ENCODE measurements at places on chromosomes 2 and 18.

GRCh38 chr2:224893848-224894247, 148.4 kb downstream of the DOCK10 start:
- DNase-seq = no peak

DNA sequence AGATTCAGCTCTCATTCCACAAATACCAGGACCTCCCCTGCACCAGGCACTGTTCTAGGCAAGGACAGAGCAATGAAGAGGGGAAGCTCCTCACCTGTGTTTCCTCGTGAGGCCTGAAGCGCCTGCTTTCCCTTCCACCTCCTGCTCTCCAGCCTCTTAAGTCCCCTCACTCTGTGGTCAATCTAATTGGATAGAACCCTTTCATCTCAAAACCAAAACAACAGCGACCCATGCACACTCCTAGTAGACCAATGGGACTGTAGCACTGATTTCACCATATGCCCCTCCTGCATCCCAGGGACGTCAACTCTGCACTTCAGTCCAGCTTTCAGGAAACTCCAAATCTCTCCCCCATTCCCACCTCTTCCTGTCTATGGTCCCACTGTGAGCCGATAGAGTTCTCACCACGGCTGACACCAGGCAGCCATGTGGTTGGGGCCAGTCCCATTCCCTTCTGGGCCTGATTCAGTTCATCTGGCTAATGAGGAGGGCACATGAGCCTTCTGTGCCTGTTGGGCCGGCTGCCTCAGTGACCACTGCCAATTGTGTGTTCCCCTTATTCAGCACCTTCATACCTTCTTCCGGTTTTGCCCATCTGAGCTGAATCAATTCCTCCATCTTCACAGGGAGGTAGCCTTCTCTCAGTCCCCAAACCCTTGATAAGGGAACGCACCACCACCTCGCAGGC, 33.3 kb upstream of the MAT2A start:
- no peak for DNase-seq

DNA sequence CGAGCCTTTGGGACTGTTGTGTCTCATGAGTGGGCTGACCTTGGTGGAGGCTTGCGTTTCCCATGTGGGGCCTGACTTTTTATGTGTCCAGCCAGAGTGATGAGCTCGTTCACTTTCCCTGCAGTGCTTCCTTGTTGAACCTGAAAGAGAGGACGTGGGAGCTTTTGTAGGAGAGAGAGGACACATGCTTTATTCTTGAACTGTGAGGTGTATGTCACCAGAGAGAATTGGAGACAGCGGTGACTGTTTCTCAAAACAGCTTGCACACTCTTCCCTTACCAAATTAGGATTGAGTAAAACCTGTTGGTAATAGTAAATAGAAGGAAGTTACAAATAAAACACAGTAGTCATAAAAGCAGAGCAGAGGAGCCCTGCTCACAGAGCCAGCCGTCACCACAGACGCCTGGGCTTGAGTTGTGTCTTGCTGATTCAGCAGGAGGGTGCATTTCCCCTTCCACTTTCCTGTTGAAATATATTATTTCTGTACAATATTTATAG, 60.7 kb downstream of the INPP4A start:
- no peak for DNase-seq

DNA sequence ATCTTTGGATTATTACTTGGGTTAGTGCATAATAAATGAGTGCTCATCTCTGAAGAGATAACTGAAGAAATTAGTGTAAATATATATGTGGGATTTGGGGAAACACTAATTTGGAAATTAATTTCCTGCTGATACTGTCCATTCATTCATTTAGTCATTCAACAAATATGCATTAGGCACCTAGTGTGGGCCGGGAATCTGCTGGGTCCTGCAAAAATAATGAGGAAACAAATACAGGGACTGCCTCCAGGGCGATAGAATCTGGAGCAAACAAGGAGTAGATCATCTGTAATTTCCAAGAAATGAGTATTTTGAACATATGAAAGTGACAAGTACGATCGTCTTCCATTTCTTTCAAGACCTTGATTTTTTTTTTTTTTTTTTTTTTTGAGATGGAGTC, 203.7 kb upstream of the LYPD1 start:
- DNase-seq = no peak

- DNase-seq = no peak
Observed at GRCh38 chr2:10276481-10277292, 26.0 kb upstream of the HPCAL1 start.

- DNase-seq = no peak
Observed at GRCh38 chr2:105903051-105903674, 158.5 kb downstream of the NCK2 start.

DNA sequence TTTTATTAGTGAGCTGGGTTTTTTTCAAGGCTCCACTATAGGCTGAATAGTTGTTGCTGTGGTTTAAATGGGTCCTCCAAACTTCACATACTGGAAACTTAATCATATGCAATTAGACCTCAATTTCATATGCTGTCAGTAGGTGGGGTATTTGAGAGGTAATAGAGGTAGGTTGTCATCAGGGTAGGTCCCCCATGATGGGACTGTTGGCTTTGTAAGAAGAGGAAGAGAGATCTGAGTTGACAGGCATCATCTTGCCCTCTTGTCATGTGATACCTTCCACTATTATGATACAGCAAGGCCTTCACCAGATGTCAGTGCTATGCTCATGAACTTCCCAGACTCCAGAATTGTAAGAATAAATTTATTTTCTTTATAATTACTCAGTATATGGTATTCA, 819.4 kb downstream of the LRP1B start:
- DNase-seq = no peak

DNA sequence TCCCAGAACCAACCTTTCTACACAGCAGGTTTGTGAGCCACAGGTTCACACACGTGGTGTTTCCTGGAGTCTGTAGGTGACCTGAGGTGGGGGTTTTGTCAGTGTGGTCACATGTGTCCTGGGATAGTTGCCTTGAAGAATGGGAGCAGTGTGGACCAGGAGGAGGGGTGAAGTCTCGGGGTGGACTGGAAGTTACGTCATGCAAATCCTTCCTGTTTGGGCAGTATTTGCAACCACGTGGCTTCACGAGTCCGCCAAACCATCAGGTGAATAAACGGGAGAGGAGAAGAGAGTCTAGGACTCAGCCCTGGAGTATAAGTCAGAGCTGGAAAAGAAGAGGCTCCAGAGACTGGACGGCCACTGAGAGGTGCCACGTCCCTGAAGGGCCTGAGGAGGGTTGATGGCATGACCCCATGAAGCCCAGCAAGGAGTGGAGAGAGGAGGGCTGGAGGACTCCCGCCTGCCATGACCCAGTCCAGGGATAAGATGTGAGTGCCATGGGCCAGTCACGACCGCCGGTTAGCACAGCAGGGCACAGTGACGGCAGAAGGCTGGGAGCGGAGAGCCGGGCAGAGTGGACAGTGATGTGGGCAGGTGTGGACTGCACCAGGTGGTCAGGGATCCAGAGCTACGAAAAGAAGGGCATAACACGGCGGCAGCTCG, 16.5 kb downstream of the LPIN1 start:
- DNase-seq = no peak

GRCh38 chr18:54069729-54070128, 154.7 kb downstream of the MBD2 start:
- DNase-seq = no peak

DNA sequence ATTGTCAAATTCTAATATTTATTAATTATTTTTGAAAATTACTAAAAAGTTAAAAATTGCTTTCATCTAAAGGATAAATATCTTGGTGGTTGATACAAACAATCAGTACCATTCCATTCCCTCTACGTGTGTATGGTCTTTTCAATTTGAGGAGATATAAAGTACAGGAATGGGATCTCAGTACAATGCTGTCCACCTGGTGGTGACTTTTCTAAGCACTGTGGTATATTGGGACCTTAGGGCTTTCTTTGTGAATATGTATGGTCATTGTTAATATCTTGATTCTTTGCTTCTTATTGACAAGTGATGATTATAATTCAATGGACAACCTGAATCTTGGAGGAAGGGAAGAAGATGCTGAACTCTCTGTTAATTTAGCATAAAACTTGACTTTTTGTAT, 83.1 kb downstream of the NBEAL1 start:
- no peak for DNase-seq

GRCh38 chr2:106995556-106995955, 109.6 kb upstream of the ST6GAL2 start:
- DNase-seq = no peak

DNA sequence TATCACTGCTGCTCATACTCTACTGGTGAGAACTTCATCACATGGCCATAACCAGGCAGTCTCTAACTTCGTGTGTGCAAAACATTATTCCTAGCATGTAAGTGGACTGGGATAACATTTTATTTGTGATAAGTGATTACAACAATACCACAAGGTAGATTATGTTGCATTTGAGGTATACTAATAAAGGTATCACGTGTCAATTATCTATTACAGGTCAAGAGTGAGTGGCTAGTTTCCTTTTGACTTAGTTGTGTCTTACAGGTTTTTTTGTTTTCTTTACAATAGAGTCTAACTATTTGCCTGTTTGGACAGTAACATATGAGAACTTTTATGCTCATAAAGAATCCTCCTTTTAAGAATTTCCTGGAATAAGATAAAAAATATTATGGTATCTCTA, 67.2 kb upstream of the DSC1 start:
- no peak for DNase-seq

GRCh38 chr2:120793682-120794403, 58.2 kb downstream of the GLI2 start:
- DNase-seq = no peak

- no peak for DNase-seq
Observed at GRCh38 chr2:128639120-128639477, 320.4 kb upstream of the HS6ST1 start.

DNA sequence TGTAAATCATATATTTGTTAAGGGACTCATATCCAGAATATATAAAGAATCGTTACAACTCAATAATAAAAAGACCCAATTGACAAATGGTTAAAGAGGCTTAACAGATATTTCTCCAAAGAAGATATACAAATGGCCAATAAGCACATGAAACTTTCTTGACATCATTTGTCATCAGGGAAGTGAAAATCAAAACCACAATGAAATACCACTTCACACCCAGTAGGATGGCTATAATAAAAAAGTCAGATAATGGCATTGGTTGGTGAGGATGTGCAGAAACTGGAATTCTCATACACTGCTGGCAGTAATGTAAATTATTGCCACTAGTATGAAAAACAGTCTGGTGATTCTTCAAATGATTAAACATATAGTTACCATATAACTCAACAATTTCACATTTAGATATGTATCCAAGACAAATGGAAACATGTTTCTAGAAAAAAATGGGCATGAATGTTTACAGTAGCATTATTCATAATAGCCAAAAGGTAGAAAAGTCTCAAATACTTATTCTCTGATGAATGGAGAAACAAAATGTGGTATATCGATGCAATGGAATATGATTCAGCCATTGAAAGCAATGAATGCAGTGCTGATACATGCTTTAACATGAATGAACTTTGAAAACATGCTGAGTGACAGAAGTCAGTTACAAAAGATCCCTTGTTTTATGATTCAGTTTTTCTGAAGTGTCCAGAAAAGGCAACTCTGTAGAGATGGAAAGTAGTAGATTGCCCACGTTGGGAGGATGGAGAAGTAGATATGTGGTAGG, 304.6 kb upstream of the ZEB2 start:
- no peak for DNase-seq

DNA sequence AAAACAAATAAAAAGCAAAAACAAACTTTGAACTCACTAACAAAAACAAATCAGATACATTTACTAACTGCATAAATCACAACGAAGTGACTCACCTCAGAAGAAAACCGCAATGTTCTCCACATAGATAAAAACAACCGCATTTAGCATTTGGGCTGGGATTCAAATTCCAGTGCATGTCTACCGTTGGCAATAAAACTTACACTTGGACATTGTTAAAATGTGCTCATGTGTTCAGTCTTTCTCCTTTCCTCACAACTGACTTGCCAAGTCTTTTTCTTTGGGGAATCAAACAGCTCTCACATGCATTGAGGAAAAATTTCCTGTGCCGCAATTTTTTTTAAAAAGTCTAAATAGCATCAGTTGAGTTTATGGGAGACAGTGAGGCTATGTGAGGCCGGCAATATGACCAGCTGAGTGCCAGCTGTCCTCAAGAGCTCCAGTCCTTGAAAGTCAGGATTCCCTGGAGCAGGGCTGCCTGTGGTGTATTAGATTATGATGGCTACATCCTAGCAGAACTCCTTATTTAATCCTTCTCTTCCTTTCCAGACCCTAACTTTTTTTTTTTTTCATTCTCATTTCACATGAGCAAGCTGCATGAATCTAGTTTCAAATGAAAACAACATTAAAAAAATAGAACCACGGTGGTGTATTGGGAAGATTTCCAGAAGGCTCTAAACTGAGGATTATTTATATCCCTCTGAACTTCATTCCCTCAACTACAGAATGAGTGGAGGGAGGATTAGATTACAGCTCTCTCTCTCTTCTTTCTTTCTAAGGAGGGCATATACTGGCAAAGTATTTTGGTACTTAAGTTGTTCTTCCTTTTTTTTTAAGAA, 70.2 kb upstream of the MEIS1 start:
- peak; percentile 29 for DNase-seq

DNA sequence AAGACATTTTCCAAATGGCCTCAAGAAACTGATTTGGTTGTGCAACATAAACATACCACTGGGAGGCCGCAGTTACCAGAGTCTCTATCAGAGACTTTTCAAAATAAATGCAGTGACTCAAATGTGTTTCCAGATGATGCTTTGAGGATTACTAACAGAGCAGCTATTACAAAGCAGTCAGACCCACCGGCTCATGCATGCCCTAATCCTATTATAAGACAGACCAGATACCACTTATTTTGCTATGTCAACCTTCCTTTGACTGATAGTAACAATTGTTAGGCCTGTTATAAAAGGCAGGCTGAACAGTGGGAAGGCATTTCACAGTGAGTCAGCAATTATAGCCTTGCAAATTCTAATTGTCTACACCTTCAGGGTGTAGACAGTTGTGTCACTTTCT, 217.7 kb downstream of the LRRTM1 start:
- peak; percentile 74 for DNase-seq

All from HS-5 (cell line).